ENCODE measurements at places on chromosomes 7 and 10. TPM values are rescaled to one million over a fixed set of nuclear protein-coding genes. Genes with fewer than 3 reads are reported as not detected.

GRCh38 chr10:79327090-79327457, 20.2 kb upstream of the PPIF start:
- DNase-seq, result peak; percentile 44

DNA sequence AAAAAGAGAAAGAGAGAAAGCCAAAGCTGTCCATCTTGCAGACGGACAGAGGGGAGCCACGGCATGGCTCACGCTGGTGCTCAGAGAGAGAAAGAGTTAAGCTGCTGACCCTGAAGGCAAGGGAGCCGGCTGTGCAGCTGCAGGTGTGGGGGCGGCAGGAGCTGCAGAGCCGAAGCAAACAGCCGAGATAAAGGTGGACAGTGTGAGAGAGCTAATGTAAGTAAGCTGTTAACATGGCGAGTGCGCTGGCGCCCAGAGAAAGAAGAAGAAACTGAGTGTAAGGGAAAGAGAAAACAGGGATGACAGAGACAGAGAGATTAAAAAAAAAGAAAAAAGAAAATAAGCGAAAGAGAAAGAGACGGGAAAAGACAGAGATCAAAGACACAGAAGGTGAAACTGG, 18.2 kb downstream of the COL17A1 start:
- DNase-seq, result no peak

- no peak for DNase-seq
Observed at GRCh38 chr7:55490099-55490498, 82.2 kb downstream of the VOPP1 start.

- no peak for DNase-seq
Observed at GRCh38 chr7:123993996-123994395, 38.9 kb downstream of the TMEM229A start.

DNA sequence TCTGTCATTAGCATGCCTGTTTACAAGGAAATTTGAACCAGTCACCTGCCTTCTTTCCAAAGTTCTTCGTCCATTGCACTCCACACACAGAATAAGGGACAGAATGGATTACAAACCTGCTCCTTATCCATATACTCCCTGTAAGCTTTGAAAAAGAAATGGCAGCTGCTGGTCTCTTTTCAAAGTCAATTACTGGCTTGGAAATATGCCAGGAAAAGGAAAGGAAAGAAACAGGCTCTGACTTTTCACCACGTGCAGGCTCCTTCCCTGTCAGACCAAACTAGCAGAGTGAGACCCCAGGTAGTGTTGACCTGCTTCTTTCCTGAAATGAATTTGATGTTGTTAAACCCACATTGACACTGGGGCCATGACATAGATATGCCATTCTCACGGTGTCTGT, 84.5 kb downstream of the LHFPL3 start:
- DNase-seq, result no peak

DNA sequence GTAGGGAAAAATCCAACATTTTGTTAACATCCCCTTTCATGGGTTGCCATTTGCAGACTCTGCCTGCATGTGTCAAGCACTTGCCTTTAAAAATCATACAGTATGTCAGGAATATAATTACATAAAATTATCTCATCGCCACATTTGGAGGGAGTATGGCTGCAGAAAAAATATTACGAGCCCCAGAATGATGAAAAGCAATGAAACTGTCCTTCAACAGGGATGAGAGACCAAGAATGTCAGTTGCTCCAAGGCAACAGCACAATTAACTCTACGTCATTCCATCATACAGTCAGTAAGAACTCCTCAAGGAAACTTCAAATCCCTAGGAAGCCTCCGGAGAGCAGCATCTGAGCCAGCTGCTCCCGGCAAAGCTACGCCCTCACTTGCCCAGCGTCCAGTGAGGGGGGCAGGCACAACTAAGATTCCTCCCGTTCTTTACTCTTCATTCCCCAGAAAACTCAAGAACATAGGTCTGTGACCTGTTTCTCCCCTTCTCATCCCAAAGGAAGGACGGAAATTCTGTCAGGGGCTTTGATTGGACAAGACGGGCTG, 132.9 kb downstream of the ANLN start:
- no peak for DNase-seq

DNA sequence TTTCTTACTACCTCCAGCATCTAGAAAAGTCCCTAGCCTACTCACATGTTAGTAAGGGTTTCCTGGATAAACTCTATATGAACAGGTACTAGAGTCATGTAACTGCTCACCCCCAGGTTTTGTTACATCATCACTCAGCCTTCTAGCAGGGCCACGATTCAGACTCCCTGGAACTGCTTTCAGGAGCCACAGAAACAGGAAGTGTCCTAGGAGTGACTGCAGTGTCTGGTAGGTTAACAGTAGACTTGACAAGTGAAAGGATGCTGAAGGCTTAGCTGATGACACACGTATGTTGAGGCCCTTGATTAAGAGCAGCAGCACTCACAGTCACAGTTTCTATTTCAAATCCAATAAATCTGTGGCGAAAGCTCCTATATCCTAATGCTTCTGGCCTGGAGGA, 101.2 kb downstream of the DNMBP start:
- DNase-seq, result no peak

DNA sequence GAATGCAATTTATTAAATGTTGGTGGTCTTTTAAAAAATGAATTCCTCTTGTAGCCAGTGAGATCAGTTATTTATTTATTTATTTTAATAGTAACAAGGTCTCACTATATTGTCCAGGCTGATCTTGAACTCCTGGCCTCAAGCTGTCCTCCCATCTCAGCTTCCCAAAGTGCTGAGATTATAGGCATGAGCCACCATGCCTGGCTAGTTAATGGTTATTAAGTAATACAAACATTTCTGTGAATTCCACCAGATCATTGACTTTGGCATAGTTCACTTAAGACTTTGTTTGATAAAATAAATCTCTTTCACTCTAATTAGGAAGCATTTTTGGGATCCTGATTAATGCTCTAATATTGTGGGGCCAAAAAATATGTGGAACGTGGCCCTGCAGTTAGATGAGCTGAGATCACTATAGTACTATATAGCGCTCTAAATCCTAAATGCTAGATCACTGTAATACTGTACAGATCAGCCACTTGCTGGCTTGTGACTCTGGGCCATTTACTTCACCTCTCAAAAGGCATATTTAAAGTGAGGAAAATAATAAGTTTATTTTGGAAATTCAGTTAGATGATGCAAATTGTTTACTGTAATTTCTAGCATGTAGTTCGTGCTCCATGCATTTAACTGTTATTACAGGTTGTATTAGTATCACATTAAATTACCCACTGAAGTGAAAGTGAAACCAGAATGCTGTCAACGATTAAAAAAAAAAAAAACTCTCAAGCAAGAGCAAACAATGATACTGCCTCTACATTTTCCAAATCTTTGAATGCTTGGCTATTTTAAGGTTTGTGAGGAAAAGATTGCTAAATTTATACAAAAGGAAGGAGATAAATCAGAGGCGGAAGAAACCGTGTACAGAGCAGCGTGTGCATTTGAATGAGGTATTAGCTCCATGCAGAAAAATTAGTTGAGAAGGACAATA, 15.9 kb upstream of the FAS start:
- no peak for DNase-seq

GRCh38 chr10:80290474-80291220, 1.2 kb upstream of the MAT1A start:
- no peak for DNase-seq

- no peak for DNase-seq
Observed at GRCh38 chr7:103524042-103524907, 78.3 kb upstream of the SLC26A5 start.

GRCh38 chr10:73911553-73912004, 647 bp downstream of the PLAU start:
- DNase-seq, result no peak

DNA sequence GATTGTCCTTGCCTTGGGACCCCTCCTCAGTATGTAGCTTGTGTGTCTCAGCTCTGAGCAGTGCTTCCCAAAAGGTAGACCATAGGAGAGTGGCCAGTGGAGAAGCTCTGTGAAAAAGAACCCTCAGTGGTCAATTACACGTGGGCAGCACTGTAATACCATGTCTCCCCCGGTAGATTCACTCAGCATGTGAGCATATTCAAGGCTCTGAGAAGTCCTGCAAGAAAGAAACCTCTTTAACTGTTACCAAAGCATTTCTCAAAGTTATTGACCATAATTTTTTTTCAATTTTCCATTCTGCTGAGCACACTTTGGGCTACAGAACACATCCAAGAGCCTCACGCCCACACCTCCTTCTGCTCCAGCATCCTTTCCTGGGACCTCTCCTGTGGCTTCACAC, 143.1 kb downstream of the RGS10 start:
- no peak for DNase-seq

DNA sequence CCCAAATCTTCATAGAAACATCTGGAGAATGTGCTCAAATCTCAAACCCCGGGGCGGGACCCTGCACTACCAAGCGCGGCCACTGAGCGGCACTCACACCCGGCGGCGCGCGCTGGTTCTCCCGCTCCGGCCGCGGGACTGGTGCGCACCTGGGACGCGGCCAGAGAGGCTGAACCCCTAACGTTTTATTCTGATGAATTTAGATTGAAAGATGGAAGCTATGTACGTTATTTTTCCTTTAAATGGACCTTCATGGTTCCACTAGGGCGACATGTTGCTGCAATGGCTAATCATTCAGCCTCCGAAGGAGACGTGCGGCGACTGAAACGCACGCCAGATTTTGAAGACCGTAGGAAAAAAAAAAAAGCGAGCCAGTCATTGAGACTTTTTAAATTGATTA, 107.0 kb upstream of the INSIG1 start:
- DNase-seq, result peak; percentile 52

GRCh38 chr10:54120806-54121205, 680.2 kb downstream of the PCDH15 start:
- DNase-seq, result no peak

GRCh38 chr10:74957285-74957961, 131.0 kb downstream of the KAT6B start:
- DNase-seq, result no peak

DNA sequence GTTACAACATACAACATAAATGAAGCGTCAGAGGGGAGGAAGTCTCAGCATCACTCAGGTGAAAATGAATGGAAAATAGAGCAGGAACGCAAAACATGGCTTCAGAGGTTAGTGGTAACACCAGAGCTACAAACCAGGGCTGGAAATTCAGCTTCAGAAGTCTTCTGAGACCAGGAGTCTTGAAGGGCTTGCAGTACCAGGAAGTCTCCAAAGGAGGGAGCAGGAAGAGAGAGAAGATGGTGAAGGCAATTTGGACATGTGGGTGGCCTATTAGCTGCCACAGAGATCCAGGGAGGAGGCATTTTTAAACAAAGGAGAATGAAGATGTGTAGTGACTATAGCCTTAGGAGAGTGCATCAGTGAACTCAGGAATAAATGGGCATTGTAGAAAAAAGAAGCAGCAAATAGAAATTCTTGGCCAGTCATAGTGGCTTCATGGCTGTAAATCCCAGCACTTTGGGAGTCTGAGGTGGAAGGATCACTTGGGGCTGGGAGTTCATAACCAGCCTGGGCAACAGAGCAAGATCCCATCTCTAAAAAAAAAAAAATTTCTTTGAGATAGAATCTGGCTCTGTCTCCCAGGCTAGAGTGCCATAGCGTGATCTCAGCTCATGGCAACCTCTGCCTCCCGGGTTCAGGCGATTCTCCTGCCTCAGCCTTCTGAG, 9.3 kb upstream of the TET1 start:
- peak; percentile 60 for DNase-seq

GRCh38 chr10:95419399-95419798, 128.6 kb upstream of the PDLIM1 start:
- DNase-seq, result no peak

DNA sequence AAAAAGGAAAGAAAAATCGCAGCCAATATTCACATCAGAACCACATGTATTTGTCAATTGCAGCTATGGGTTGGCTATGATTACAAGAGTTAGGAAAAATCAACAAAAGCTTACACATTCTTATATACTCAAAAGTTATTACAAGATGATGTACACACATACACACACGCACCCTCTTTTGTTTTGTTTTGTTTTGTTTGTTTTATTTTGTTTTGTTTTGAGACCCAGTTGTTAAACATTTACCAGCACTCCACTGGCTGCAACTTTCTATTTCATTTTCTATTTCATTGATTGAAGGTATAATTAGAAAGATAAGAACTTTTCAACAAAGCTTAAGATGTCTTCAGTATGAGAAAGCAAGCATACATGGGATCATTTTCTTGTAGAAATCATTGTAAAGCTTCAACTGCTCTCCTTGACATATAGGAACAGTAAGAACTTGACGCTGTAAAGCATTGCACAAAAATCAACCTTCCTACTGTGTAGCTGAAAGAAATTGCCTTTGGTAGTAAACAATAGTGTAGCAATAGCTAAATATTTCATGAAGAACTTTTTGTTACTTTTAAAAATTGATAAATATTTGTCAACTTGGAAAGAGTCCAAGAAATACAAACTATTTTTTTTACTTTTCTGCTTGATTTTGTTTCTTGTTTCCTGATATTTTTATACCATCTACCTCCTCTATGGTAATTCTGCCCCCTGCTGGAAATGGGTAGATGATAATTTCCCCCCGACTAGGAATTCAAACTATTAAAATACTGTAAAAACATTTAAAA, 205.9 kb downstream of the MBL2 start:
- DNase-seq, result no peak

GRCh38 chr10:35882422-35883150, 240.5 kb upstream of the FZD8 start:
- DNase-seq, result no peak

GRCh38 chr7:158278745-158279320, 308.8 kb downstream of the PTPRN2 start:
- DNase-seq, result no peak

- peak; percentile 72 for DNase-seq
Observed at GRCh38 chr10:72328045-72328828, 26.5 kb downstream of the DNAJB12 start.

DNA sequence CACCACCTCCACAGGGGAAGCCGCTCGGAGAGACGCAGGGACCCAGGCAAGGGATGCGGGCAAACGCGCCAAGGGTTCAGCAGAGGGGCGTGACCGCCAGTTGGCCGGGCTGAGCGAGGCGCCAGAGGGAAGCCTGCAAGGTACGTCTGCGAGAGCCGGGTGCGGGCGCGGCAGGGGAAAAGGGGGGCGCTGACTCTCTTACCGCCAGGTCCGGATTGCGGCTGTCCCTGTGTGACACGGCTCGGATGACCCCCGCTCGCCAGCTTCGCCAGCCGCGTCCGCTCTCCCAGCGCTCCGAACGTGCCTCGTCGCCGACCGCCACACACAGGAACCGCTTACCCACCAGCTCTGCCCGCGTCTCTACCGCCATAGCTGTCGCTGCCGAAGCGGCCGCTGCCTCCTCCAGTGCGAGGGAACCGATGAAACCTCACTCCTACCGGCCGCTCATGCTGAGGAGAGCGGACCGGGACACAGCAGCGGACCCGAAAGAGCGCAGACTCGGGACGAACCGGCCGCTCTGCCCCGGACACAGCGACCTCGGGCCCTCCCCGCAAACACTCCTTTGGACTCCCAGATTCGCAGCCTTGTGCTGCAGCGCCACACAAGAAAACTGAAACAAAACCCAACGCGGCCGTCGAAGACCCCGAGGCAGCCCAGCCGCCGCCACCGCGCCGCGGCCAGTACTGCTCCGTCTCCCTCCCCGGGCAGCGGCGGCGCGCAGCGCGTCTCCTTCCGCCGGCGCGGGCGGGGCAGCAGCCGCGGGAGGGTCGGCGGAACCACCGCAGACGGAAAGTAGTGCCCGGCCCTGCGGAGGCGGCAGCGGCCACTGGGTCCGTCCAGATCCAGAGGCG, at the start of gene JMJD1C:
TSS of gene JMJD1C (minus strand) at position 685 of the 851 bp plus-strand sequence. CDS start at position 370, 315 bp downstream.
- DNase-seq, result peak; percentile 82

The ASB10 gene
- not detected for total RNA-seq

The TWIST1 gene
- total RNA-seq, result 0.41 TPM

The PTF1A gene
- not detected for total RNA-seq

The RPEL1 gene
- total RNA-seq, result not detected

The GPR26 gene
- total RNA-seq, result not detected

The MLXIPL gene
- 17.3 TPM for total RNA-seq

The EIF3B gene
- 87.6 TPM for total RNA-seq

The MINDY4 gene
- 5.7 TPM for total RNA-seq

The CCDC172 gene
- not detected for total RNA-seq

The CPA2 gene
- total RNA-seq, result 0.48 TPM

The GIMAP8 gene
- 2.2 TPM for total RNA-seq
